ENCODE measurements at places on chromosomes 12 and 14. TPM values are rescaled to one million over a fixed set of nuclear protein-coding genes. Genes with fewer than 3 reads are reported as not detected.

The PPP1R12A gene
- total RNA-seq, result 58.6 TPM

- no peaks in the 10 kb centered on the region for H3K27me3 ChIP-seq
- DNase-seq, result no peak
- H3K4me3 ChIP-seq, result no peak overlapping the region
- peaks cover 29% of the 10 kb centered on the region for H3K4me1 ChIP-seq
Measured at GRCh38 chr14:101708853-101709532, 52.5 kb upstream of the PPP2R5C start.

The LBHD2 gene
- not detected for total RNA-seq

The GLT1D1 gene
- 0.30 TPM for total RNA-seq

The GRIN2B gene
- not detected for total RNA-seq

- H3K36me3 ChIP-seq, result no peaks in the 10 kb centered on the region
- no peak overlapping the region for H3K27ac ChIP-seq
- DNase-seq, result no peak
Measured at GRCh38 chr14:104437703-104438102, 141.9 kb upstream of the C14orf180 start.

The PLBD1 gene
- not detected for total RNA-seq

- peaks cover 1% of the 10 kb centered on the region for H3K36me3 ChIP-seq
- peaks cover 69% of the 10 kb centered on the region for H3K4me1 ChIP-seq
- H3K27me3 ChIP-seq, result no peaks in the 10 kb centered on the region
- DNase-seq, result no peak
Measured at GRCh38 chr12:120851944-120852343, 52.2 kb downstream of the SPPL3 start.

DNA sequence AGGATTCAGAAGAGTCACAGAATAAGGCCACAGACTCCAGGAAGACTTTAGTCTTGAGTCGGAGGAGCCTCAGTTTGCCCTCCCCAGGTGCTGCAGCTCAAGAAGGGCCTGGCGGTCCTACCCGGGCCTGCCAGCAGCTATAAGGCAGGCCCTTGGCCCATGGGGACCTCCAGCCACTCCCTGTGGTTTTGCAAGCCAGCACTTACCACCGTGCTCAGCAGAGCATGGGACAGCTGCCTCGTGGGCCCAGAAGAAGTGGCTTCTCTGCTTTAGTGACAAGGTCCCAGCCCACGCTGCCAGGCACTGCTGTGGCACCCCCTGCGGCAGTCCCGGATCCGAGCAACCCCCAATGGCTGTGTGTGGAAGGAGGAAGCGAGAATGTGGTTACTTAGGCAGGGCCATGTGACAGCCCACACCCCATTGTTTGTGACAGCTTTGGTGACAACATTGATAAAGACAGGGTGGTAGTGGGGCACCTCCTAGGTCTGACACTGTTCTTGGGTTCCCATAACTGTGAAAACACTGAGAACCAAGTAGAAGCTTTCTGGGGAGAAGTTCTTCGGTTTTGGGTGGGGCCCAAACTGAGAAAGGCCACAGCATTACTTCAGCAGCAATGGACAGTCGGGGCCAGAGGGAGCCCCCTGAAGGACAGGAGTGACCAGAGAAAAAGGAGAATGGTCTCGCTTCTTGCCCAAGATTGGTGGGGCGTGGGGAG, at the start of gene SELPLG:
TSS of gene SELPLG (minus strand) at position 361 of the 715 bp plus-strand sequence. CDS start 9,587 bp downstream, outside the sequence.
- H3K4me3 ChIP-seq, result peak within 1 kb of the TSS; percentile 90
- H3K27me3 ChIP-seq, result no peaks in the 10 kb centered on the region
- peaks cover 26% of the 10 kb centered on the region for H3K36me3 ChIP-seq
- H3K27ac ChIP-seq, result peak within 1 kb of the TSS; percentile 97
- peaks cover 66% of the 10 kb centered on the region for H3K4me1 ChIP-seq

- H3K27me3 ChIP-seq, result no peaks in the 10 kb centered on the region
- peaks cover 30% of the 10 kb centered on the region for H3K4me1 ChIP-seq
- H3K4me3 ChIP-seq, result peak overlapping the region; percentile 78
- H3K36me3 ChIP-seq, result peaks cover 16% of the 10 kb centered on the region
- DNase-seq, result no peak
Measured at GRCh38 chr14:92792885-92793284, 1.2 kb upstream of the GOLGA5 start.

DNA sequence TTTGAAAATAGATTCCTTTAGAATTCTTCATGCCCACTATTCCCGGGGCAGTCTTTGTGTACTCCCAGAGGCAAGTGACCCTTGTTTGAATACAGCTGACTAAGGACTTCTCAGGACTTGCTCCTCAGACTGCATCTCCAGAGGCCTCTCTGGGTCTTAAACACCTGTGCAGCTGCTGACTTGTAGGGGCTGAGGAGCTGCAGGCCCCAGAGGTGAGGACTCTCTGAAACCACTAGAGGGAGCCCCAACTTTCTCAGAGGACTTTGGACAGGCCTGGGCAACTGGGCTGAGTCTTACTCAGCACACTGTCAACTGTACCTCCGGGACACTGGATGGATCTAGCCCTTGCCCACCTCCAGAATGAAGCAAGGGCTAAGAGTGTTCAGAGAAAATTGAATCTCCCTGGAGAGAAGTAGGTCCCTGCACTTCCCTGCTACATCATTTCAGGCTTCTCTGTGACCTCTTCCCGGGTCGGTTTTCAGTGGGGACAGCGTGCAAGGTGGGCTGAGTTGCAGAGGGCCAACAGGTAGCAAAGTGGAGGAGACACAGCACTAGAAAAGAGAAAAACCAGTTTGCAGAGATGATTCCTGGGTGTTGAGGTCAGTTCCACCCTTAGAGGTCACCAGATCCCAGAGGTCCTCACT, 164.6 kb downstream of the TMEM117 start:
- no peak overlapping the region for H3K27ac ChIP-seq
- H3K4me3 ChIP-seq, result no peak overlapping the region
- no peaks in the 10 kb centered on the region for H3K4me1 ChIP-seq
- no peaks in the 10 kb centered on the region for H3K27me3 ChIP-seq
- DNase-seq, result peak; percentile 6
- H3K36me3 ChIP-seq, result peaks cover 4% of the 10 kb centered on the region

The NEDD1 gene
- total RNA-seq, result 47.6 TPM

- peaks cover 15% of the 10 kb centered on the region for H3K27me3 ChIP-seq
- H3K36me3 ChIP-seq, result no peaks in the 10 kb centered on the region
- H3K27ac ChIP-seq, result no peak overlapping the region
- no peak for DNase-seq
- no peak overlapping the region for H3K4me3 ChIP-seq
Measured at GRCh38 chr12:109631751-109632150, 58.2 kb downstream of the MVK start.

- peaks cover 4% of the 10 kb centered on the region for H3K4me1 ChIP-seq
- no peak for DNase-seq
- no peak overlapping the region for H3K27ac ChIP-seq
- no peaks in the 10 kb centered on the region for H3K36me3 ChIP-seq
Measured at GRCh38 chr14:34275078-34275477, 187.0 kb downstream of the SPTSSA start.

GRCh38 chr12:80299976-80300375, 144.1 kb upstream of the PTPRQ start:
- H3K4me3 ChIP-seq, result no peak overlapping the region
- H3K27ac ChIP-seq, result no peak overlapping the region
- peaks cover 4% of the 10 kb centered on the region for H3K27me3 ChIP-seq
- H3K36me3 ChIP-seq, result no peaks in the 10 kb centered on the region
- DNase-seq, result no peak

DNA sequence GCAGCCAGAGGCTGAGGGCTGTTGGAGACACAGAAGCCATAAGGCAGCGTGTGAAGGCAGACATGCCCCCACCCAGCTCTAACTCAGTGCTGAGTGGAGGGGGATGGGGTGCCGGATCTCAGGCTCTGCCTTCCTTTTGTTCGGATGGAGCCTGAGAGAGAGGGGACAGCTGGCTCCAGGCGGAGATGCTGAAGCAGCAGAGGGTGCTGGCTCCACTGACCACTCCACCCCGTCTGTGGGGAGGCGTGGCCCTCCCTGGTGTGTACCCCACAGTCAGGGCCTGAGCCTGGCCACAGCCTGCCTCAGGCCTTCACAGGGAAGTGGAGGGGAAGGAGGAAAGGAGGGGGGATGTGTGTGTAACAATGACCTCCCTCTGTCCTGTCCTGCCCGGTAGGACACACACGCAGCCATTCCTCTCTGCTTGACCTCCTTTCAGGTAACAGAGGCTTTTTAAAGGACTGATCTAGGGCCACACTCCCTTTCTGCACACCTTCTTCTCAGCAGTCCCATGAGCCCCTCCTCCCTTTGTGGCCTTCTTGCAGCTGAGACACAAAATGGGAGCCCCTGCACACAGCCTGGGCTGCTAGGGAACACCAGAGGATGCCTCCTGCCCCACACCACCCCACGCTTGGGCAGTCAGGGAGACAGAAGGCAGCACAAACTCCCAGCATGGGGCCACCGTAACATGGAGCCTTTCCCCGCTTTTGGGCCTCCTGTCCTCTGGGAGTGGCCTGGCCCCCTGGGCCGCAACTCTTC, 9.6 kb upstream of the ENDOU start:
- peaks cover 2% of the 10 kb centered on the region for H3K4me1 ChIP-seq
- no peaks in the 10 kb centered on the region for H3K36me3 ChIP-seq
- no peak overlapping the region for H3K4me3 ChIP-seq
- no peaks in the 10 kb centered on the region for H3K27me3 ChIP-seq
- DNase-seq, result no peak

GRCh38 chr12:25491396-25492325, 61.4 kb downstream of the LMNTD1 start:
- H3K36me3 ChIP-seq, result peaks cover 2% of the 10 kb centered on the region
- no peaks in the 10 kb centered on the region for H3K27me3 ChIP-seq
- no peak for DNase-seq
- H3K4me3 ChIP-seq, result no peak overlapping the region
- no peak overlapping the region for H3K27ac ChIP-seq

- no peaks in the 10 kb centered on the region for H3K27me3 ChIP-seq
- no peaks in the 10 kb centered on the region for H3K4me1 ChIP-seq
- DNase-seq, result no peak
- no peak overlapping the region for H3K27ac ChIP-seq
Measured at GRCh38 chr14:96090441-96091148, 51.4 kb downstream of the C14orf132 start.

DNA sequence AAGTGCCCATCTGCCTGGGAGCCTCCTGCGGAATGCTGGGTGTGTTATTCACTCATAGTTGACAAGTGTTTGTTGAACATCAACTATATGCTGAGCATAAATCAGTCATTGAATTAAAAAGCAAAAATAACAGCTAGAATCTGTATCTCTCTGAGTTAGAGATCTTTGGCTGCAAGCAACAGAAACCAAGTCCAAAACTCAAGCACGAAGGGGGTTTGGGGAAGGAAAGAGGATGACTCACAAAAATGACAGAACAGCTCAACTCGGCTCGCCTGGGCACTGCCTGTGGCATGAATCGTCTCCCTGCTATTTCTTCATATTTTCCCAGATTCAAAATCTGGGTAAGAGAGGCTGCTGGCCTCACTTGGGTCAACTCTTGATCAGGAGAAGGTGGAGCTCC, 72.6 kb upstream of the NCOR2 start:
- H3K27ac ChIP-seq, result no peak overlapping the region
- H3K27me3 ChIP-seq, result no peaks in the 10 kb centered on the region
- no peak for DNase-seq
- H3K36me3 ChIP-seq, result no peaks in the 10 kb centered on the region
- H3K4me3 ChIP-seq, result no peak overlapping the region

GRCh38 chr14:100675699-100676684, 50.7 kb upstream of the DLK1 start:
- no peaks in the 10 kb centered on the region for H3K36me3 ChIP-seq
- H3K27me3 ChIP-seq, result peaks cover 40% of the 10 kb centered on the region
- DNase-seq, result no peak
- peaks cover 4% of the 10 kb centered on the region for H3K4me1 ChIP-seq
- no peak overlapping the region for H3K27ac ChIP-seq

The DLK1 gene
- not detected for total RNA-seq

DNA sequence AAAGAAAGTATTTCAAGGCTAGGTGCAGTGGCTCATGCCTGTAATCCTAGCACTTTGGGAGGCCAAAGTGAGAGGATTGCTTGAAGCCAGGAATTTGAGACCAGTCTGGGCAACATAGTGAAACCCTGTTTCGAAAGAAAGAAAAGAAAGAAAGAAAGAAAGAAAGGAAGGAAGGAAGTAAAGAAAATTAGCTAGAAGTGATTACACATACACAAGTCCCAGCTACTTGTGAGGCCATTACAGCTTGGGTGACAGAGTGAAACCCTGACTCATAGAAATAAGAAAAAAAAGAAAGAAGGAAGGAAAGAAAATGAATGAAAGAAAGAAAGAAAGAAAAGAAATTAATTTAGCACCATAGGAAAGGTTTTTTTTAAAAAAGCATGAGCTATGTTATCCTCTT, 33.3 kb upstream of the PPP1CC start:
- peak overlapping the region; percentile 55 for H3K4me3 ChIP-seq
- peaks cover 57% of the 10 kb centered on the region for H3K4me1 ChIP-seq
- peak overlapping the region; percentile 94 for H3K27ac ChIP-seq
- H3K27me3 ChIP-seq, result no peaks in the 10 kb centered on the region
- DNase-seq, result no peak

- DNase-seq, result no peak
- no peaks in the 10 kb centered on the region for H3K4me1 ChIP-seq
- no peaks in the 10 kb centered on the region for H3K27me3 ChIP-seq
- H3K27ac ChIP-seq, result no peak overlapping the region
- no peak overlapping the region for H3K4me3 ChIP-seq
- no peaks in the 10 kb centered on the region for H3K36me3 ChIP-seq
Measured at GRCh38 chr12:24608637-24609285, 340.1 kb downstream of the BCAT1 start.

GRCh38 chr12:6045438-6045837, 79.0 kb downstream of the VWF start:
- H3K36me3 ChIP-seq, result no peaks in the 10 kb centered on the region
- no peaks in the 10 kb centered on the region for H3K4me1 ChIP-seq
- no peak overlapping the region for H3K4me3 ChIP-seq
- H3K27me3 ChIP-seq, result peaks cover 3% of the 10 kb centered on the region

DNA sequence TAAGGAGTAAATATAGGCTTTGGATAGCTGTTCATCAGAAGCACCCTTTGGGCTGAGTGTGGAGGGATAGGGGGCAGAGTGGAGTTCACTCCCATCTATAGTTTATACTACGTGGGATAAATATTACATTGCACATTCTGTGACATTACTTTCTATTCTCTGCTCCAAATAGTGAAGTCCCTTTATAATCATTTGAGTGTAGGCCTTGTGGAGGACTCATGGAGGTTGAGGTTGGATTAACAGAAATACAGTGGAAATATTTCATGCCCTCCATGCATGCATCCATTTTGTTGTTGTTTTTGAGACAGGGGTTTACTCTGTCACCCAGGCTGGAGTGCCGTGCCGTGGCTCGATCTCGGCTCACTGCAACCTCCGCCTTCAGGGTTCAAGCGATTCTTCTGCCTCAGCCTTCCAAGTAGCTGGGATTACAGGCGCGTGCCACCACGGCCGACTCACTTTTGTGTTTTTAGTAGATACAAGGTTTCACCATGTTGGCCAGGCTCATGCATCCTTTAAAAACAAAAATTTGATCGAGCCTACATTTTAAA, 1.4 kb downstream of the CHPT1 start:
- H3K4me1 ChIP-seq, result peaks cover 44% of the 10 kb centered on the region
- H3K27me3 ChIP-seq, result no peaks in the 10 kb centered on the region
- peak overlapping the region; percentile 83 for H3K4me3 ChIP-seq
- no peak overlapping the region for H3K27ac ChIP-seq
- DNase-seq, result peak; percentile 3
- H3K36me3 ChIP-seq, result peaks cover 2% of the 10 kb centered on the region

- H3K36me3 ChIP-seq, result no peaks in the 10 kb centered on the region
- no peak for DNase-seq
- no peaks in the 10 kb centered on the region for H3K27me3 ChIP-seq
- H3K4me1 ChIP-seq, result no peaks in the 10 kb centered on the region
Measured at GRCh38 chr14:72736308-72736707, 157.6 kb downstream of the DPF3 start.

The CBLN3 gene
- 6.4 TPM for total RNA-seq

GRCh38 chr12:74641694-74642093, 104.1 kb downstream of the ATXN7L3B start:
- no peak overlapping the region for H3K4me3 ChIP-seq
- no peaks in the 10 kb centered on the region for H3K36me3 ChIP-seq
- no peak for DNase-seq
- H3K27ac ChIP-seq, result no peak overlapping the region

The TAS2R50 gene
- 0.37 TPM for total RNA-seq

The IL22 gene
- 0.64 TPM for total RNA-seq

The CISTR gene
- not detected for total RNA-seq
